ENCODE measurements at places on chromosomes 2 and 18.

DNA sequence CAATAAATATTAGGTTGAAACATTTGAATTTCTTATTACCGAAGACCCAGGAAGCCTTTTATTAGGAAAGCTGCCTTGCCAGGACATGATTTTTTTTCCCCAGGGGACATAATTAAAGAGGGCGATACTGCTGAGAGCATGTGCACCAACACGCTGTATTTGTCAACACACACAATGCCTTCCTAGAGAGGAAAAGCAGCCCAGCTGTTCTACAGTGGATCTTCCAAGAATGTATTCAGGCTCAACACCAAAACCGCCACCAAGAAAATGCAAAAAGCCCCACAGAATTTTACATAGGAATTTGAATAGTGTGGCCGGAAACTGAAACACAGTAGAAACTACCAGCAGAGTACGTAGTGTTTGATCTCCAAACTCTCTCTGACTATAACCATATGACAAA is 320.4 kb downstream of the DLGAP1 start:
- no peak for DNase-seq

GRCh38 chr18:56451188-56451587 is 187.2 kb downstream of the TXNL1 start:
- no peak for DNase-seq

DNA sequence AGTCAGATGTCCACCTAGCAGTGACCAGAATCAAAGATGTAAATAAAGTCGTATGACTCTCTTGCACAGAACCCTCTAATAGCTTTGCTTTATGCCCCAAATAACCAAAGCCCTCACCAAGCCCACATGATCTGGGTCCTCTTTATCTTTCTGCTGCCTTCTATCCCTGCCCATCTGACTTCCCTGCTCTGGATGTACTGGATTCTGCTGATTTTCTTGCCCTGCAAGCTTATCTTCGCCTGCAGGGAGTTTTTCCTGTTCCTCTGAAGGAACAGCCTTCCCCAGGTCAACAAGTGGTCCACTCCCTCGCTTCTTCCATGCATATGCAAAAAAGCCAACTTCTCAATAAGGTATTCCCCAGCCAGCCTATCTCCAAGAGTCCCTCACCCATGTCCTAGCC is 18.7 kb downstream of the IL36B start:
- no peak for DNase-seq

- no peak for DNase-seq
These were observed 439.8 kb upstream of the LYPD1 start for GRCh38 chr2:133109772-133110171.

DNA sequence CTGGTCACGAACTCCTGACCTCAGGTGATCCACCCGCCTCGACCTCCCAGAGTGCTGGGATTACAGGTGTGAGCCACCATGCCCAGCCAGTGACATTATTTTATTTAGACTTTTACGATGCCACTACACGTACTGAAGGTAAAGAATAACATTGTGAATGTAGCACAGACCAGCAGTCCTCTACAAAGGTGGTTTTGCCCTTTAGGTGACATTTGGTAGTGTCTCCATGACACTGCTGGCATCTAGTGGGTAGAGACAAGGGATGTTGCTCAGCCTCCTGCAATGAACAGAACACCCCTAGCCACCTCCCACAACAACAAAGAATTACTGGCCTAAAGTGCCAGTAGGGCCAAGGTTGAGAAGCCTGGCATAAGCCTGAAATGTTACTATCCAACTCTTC is 69.5 kb downstream of the MYOM1 start:
- no peak for DNase-seq

DNA sequence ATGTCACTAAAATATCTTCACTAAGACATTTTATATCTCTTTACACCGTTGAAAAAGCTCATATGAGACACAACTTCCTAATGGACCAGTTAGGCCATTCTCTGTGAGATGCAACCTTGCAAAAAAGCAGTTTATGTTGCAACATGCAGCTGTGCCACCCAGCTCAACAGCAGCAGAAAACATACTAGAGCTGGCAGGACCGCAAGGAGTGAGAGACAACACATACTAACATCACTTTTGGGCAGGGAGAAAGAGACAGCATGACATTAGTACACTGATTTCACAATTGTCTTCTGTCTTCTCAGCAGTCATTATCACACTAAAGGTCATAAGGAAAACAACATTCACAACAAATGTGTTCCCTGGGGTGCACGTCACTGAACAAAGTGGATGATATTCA is 122.9 kb downstream of the EPB41L3 start:
- no peak for DNase-seq

DNA sequence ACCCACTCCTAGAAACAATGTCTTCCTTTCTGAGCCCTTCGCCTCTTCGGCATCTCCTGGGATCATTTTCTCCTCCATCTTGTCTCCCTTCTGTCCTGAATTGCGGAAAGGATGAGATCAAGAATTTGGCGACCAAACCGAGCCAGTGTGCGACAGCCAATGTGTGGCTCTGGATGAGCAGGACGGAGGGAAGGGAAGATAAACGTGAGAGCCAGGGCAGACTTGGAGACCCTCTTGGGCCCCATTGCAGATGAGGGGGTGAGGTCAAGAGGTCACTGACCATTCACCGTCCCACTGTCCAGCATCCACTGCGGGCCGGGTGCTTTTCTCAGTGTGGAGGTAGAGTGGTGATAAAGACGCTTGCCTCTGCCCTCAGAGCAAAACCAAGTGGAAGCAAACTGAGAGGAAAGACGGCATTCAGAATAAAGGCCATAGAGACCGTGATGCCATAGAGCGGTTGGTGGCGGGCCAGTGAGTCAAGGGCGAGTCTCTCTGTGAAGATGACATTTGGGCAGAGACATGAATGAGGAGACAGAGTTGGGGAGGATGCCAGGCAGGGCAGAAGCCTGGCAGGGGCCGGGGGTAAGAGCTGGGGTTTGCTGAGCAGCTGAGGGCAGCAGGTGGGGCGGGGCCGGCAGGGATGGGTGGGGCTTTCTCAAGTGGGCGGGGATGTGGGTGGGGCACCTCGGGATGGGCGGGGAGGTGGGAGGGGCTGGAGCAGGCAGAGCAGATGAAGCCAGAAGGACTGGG is 55.6 kb downstream of the ACAA2 start:
- DNase-seq: no peak

DNA sequence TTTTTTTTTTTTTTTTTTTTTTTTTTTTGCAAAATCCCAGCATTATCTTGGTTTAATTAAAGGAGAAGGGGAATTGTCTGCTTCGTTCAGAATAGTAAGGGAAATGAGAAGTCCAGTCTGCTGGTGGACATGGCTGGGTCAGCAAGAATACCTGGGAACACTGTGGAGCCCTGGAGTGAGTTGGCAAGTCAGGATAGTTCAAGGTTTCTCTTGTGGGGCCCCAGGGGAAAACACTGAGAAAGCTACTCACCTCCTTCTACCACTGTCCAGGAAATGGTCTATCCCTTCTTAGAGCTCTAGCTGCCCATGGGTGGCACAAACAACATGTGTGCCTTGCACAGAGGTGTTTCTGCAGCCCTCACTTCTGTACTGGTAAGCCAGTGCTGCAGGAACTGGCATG is 169.1 kb upstream of the SIX2 start:
- DNase-seq: no peak

DNA sequence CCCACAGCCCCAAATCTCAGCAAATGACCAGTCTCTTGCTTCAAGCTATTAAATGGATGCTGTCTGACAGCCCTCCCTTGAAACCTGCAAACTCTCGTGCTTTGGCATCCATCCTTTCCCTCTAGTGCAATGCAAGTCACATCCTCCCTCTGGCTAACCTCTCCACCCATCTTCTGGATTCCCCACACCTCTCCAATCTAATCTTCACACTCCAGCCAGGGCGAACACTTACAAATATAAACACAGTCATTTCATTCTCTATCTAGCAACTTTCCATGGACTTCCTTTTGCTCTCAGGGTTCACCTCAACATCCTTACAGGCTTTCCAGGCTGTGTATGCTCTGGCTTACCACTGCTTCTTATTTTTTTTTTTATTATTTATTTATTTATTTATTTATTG is 10.1 kb upstream of the NARS1 start:
- no peak for DNase-seq

DNA sequence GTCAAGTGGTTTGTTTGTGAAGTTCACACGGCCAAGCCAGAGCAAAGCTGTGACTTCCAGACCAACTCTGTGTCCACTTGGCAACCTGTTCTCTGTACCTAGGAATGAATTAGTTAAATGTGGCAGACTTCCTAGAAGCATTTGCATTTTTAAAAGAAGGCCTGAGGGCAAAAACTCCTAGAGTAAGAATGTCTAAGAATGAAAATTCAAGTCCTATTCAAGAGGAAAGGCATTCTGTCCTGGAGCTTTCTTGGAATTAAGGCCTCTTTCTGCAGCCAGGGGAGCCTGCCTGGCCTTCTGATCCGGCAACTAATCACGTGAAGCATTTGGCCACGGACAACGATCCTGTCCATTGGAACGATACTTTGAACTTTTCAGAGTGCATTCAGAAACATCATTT is 155.0 kb downstream of the SETBP1 start:
- DNase-seq: no peak

- DNase-seq: peak; percentile 14
These were observed 61.2 kb downstream of the ACYP2 start for GRCh38 chr2:54176577-54176976.

DNA sequence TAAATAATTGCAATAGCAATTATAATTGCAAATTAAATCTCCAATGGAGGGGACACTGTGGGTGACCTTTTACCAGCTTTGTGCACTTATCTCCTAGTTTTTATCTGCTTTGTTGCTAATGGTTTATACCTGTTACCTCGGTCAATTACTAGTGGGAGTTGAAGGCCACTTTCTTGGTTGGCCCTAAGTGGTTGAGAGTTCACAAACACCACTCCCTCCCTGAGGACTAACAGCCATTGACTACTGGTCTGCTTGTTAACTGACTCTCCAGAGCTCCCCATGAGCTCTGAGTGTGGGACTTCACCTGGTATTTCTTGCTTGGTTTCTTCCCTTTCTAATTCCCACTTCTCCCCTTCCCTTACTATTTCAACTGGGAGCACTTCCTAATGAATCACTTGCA is 27.2 kb downstream of the SERPINE2 start:
- DNase-seq: no peak

DNA sequence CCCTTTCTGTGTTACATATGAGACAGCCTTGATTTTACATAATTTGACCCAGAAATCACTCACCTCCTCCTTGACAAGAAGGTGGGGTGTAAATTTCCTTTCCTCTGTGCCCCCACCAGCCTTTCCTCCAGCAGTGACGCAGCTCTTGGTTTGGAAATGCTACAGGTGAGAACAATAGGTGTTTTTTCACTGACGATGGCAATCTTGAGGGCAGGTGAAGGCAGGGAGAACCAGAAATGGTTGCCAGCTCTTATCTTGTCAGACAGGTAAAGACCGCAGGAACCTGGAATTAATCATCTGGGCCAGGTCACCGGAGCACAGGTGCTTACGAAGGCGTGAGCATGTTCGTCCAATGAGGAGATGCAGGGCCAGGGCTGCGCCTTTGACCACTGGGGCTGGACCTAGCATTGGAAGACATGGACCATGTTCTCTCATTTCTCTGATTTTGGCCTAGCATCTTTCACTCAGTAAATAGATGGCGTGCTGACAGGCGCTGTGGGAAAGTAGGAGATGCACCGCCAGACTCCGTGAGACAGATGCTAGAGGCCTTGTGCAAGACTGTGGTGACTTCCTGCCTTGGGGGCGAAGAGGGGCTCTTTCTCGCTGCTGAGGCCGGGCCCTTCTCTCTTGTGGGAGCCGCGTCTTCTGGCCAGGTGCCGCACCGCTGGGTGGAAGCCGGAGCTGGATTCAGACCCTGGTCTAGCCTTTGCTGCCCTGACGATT is 4.0 kb downstream of the CIDEA start:
- no peak for DNase-seq

- DNase-seq: no peak
These were observed 26.2 kb downstream of the SH2D6 start for GRCh38 chr2:85444629-85445172.

GRCh38 chr2:206616151-206616550 is 26.1 kb upstream of the FAM237A start:
- DNase-seq: no peak

- DNase-seq: no peak
These were observed 941 bp downstream of the ZAP70 start for GRCh38 chr2:97714084-97714949.

- DNase-seq: no peak
These were observed 6.7 kb downstream of the GYPC start for GRCh38 chr2:126662621-126663020.

DNA sequence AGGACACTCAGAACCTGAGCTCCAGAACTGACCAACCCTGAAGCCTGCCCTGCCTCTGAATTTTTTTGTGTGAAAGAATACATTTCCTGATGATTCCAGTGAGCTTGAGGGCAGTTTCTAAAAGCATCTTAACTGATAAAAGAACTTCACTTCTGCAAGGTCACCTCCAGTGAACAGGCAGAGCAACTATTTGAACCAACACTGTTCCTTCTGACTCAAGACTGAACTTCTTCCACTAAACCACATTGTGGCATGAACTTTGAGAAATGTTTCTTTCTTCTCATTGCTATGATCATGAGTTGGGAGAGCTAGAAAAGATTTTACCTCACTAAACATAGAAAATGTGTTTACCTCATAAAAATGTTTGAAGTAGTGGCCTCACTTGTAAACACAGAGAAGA is 83.8 kb upstream of the SERTAD2 start:
- DNase-seq: no peak

- DNase-seq: no peak
These were observed 64.3 kb upstream of the MSTN start for GRCh38 chr2:190126798-190127197.

GRCh38 chr2:179536185-179536584 is 271.6 kb upstream of the SESTD1 start:
- DNase-seq: no peak

- DNase-seq: no peak
These were observed 13.9 kb upstream of the VIT start for GRCh38 chr2:36682562-36682961.

- no peak for DNase-seq
These were observed 270.2 kb downstream of the LOXHD1 start for GRCh38 chr18:46386788-46387187.

DNA sequence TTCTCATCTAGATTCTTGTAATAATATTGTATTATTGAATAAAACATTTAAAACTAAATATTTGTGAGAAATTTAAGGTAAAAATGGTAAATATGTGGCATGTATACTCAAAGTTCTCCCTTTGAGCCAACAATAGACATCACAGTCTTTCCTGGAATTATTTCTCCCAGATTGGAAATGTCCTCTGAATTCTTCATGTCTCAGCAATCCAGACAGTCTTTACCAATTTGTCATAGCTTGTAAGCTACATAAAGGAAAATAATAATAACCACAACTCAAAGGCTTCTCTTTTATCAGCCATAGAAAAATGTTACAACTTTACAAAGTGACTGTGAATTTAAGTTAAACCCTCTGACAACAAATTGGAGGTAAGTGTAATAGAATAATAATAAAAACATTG is 784.9 kb downstream of the EPHA4 start:
- DNase-seq: no peak

DNA sequence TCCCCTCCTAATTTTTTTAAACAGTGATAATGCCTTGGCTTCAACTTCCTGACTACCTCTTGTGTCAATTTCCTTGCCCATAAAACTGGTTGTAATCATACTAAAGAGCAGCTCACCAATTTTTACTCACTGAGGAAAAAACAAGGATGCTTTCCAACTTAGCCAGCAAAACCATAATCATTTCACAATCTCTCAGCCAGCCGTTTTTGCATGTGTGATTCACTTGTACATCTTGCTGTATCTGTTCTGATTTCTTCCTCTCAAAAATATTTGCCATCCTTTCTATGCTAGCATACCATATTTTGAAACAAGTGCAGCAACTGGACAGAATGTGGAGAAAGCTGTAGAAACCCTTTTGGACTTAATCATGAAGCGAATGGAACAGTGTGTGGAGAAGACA is 60.7 kb downstream of the RAB27B start:
- DNase-seq: no peak
